Bronchial epithelial cell (primary cell): ENCODE measurements at places on chromosomes 7 and 10. TPM values are rescaled to one million over a fixed set of nuclear protein-coding genes. Genes with fewer than 3 reads are reported as not detected.

- peak; percentile 68 for DNase-seq
These were observed 161.2 kb downstream of the PCLO start for GRCh38 chr7:83001362-83002040.

DNA sequence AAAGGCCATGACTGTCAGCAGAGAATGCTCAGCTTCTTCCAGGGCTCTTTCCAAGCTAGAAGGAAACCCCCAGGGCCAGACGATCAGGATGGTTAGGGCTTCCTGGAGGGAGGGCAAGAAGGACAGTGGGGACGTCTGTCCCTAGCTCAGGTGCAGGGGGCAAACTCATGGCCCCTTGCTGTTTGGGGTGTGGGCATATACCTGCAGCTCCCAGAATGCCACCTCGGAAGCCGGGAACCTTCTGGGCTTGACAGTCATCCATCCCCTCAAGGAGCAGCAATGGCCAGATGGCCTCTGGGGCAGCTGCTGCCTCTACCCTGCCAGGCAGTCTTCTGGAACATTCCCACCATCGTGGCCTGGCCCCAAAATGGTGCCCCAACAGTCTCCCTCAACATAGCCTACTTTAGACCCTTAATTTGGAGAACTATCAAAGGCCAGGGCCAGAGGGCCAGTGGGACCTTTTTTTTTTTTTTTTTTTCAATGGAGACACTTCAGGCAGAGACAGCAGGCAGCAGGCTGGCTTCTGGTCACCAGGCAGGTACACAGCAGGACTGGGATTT lies 40.2 kb upstream of the ZMIZ1 start:
- no peak for DNase-seq

DNA sequence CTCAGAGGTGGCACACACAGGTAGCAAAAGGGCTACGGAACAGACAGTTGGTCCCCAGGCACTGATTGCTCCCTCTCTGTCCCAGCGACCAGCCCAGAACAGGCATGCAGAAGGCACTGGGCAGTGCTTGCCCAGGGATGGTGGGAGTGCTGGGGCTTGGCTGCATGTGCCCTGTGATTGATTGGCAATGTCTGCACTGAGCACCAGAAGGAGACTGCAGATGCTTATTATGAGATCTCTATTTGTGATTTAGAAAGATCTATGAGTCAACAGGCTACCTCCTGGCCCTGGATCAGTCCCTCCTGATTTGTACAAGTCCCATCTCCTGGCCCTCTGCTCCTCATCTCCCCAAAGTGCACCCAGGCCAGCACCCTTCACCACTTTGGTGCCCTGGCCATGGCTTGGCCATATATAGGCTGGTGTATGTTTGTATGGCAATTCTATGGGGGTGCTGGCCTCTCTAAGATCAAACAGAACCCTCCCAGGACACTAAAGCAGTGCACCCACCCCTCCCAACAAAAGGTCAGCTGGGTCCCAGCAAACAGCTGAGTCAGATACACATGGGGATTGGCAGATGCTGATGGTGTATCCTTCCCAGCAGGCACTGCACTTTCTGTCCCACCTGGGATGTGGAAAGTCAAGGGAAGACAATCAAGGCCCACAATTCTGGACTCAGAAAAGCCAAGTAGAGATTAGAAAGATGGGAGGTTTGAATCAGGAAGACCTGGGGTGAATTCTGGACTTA lies 30.9 kb downstream of the CAMK2B start:
- no peak for DNase-seq

The FAM24B gene
- 7.9 and 11.1 TPM in 2 replicates for total RNA-seq

DNA sequence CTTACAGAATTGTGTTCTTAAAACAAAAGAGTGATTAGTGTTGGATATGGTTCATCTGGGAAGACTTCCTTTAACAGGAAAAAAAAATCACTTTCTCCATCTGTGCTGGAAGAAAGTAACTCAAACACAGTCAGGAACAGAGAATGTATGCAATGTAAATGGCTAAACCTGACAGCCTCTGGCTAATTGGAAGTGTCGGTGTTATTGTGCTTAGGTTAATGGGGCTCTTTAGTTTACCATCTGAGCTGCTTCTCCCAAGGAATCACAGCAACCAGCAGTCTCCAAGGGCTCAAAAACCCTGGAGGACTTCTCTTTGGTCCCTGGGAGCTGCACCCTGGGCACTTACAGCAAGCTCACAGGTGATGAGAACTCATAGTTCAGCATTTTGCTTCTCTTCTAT lies 724.5 kb downstream of the LRMDA start:
- DNase-seq, result no peak

GRCh38 chr10:71394926-71395562 lies 1.7 kb upstream of the CDH23 start:
- DNase-seq, result no peak

The MRLN gene
- not detected in 2 replicates for total RNA-seq

The SGCE gene
- 20.0 and 23.0 TPM in 2 replicates for total RNA-seq

- DNase-seq, result peak; percentile 75
These were observed 20.9 kb upstream of the KLF6 start for GRCh38 chr10:3805791-3806461.

The UCMA gene
- total RNA-seq, result not detected in 2 replicates

The FAM25A gene
- 4.7 and 30.6 TPM in 2 replicates for total RNA-seq

The SPRN gene
- total RNA-seq, result not detected in 2 replicates

- no peak for DNase-seq
These were observed 5.6 kb upstream of the PCGF5 start for GRCh38 chr10:91214911-91215310.

The EN2 gene
- not detected in 2 replicates for total RNA-seq

GRCh38 chr10:7133278-7133677 lies 277.6 kb downstream of the SFMBT2 start:
- DNase-seq, result no peak

The PAX4 gene
- total RNA-seq, result not detected in 2 replicates

- no peak for DNase-seq
These were observed 75.7 kb downstream of the XRCC2 start for GRCh38 chr7:152600266-152600665.

DNA sequence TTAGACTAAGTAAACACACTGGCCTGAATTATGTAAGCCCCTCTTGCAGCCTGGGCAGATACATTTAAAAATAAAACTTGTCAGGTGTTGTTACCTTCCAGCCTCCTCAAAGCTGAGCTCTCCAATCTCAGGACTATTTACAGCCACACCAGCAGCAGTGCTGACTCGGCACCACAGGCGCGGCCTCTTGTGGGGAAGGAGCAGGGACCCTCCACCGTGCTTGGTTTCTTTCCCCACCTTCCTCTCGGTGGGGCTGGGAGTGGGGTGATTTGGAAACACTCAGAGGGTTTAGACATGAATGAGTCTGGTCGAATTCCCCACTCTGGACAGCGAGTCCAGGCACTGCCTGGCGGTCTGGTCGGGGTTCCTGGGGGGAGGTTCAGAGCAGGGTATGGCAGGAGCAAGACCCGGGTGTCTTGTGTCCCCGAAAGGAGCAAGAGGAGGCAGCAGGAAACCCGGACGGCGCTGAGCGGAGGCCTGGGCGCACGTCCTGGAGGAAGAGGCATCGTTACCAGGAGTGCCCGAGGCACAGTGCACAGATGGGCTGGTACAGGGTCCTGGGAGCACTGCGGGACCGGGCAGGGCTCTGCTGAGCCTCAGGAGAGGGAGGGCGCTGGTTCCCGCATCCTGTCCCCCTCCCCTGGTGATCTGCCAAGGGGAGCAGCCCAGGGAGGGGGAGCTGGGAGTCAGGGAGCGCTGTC lies 29.2 kb upstream of the CFAP46 start:
- DNase-seq, result no peak

- peak; percentile 72 for DNase-seq
These were observed 151.6 kb downstream of the KIAA1217 start for GRCh38 chr10:24360282-24361127.

DNA sequence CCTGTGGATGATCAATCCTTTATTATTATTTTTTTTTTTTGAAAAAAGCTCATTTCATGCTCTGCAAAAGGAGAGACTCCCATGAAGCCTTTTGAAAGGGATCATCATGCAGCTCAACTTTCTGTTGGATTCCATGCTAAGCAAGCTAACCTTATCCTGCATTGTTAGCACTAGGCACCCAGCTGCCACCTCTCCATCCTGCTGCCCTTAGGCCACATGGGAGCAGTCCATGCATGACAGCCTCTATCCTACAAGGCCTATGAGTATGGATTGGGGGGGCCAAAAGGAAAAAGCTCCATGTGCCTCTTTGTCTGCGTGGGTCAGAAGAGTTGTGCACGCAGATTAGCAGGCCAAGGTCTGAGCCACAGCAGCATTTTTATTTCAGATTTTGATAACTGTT lies 19.2 kb downstream of the SMNDC1 start:
- no peak for DNase-seq

- no peak for DNase-seq
These were observed 9.2 kb upstream of the RP9 start for GRCh38 chr7:33118383-33118782.

DNA sequence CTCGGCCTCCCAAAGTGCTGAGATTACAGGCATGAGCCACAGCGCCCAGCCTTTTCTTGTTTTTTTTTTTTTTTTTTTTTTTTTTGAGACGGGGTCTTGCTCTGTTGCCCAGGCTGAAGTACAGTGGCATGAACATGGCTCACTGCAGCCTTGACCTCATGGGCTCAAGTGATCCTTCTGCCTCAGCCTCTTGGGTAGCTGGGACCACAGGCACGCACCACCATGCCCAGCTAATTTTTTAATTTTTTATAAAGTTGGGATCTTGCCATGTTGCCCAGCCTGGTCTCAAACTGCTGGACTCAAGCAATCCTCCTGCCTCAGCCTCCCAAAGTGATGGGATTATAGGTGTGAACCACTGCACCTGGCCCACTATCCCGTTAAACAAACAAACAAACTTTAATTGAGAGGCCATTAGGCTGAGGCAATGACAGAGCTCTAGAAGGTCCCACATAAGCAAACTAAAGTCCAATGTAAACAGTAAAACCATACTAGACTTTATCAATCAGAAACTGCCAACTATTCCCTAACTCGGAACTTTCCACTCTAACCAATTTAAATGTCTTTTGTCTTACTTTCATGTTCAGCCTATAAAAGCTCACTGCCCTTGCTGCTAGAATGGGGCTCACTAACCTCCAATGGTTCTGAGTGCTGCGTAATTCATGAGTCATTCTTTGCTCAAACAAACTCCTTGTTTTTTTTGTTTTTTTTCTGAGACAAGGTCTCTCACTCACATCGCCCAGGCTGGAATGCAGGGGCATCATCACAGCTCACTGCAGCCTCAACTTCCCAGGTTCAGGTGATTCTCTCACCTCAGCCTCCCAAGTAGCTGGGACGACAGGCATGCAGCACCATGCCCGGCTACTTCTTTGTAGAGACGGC lies 1.9 kb downstream of the DHX32 start:
- DNase-seq, result peak; percentile 97

- DNase-seq, result no peak
These were observed 170.4 kb downstream of the BMPER start for GRCh38 chr7:34075523-34076370.

DNA sequence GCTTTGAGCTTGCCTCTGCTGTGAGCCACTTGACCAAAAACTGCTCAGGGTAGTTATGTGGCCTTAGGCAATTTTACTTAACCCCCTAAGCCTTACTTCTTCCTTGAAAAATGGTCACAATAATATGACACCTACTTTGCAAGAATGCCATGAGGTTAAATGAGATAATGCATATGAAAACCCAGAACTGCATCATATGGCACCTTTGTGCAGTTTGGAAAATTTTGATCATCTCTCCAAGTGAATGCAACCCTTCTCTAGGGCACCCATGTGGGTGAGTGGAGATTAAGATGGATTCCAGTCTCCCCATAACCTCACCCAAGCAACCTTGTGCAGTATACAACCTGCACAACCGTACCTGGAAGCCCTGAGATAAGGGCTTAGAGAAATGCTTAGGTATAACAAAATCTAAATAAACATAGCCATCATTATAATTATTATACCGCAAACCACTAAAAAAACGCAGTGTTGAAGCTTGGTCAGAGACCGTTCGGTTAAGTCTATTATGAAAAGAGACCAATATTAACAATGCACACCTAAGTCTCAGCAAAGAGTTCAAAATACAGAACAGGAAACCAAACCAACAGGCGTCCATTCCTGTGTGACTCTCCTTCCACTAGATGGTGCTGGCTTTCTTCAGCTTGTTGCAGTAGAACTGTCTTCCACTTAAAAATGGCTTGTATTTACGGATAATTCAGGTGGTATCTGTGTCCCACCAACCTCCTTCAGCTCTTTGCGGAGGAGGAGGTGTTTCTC lies 21.0 kb upstream of the ASB15 start:
- DNase-seq, result peak; percentile 55

DNA sequence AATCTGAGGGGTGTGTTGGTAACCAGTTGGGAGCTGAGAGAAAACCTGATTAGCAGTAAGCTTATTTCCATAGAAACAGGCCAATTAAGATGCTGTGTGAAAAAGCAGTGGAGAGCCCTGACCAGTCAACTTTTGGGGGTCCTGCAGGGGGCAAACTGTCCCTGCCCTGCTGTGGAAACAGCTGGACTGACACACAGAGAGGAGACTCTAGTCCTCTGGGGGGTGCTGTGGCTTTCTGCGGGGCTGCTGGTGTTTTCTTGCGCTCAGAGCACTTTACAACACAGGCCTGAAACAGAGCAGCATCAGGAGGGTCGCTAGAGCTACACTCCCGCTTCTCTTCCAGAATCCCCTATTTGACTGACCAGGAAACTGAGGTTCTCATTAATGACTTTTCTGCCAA lies 546.9 kb upstream of the GALNT17 start:
- no peak for DNase-seq

The ANKRD2 gene
- 0.26 TPM in 2 replicates for total RNA-seq

The PLXNA4 gene
- under 0.01 TPM in 2 replicates for total RNA-seq

DNA sequence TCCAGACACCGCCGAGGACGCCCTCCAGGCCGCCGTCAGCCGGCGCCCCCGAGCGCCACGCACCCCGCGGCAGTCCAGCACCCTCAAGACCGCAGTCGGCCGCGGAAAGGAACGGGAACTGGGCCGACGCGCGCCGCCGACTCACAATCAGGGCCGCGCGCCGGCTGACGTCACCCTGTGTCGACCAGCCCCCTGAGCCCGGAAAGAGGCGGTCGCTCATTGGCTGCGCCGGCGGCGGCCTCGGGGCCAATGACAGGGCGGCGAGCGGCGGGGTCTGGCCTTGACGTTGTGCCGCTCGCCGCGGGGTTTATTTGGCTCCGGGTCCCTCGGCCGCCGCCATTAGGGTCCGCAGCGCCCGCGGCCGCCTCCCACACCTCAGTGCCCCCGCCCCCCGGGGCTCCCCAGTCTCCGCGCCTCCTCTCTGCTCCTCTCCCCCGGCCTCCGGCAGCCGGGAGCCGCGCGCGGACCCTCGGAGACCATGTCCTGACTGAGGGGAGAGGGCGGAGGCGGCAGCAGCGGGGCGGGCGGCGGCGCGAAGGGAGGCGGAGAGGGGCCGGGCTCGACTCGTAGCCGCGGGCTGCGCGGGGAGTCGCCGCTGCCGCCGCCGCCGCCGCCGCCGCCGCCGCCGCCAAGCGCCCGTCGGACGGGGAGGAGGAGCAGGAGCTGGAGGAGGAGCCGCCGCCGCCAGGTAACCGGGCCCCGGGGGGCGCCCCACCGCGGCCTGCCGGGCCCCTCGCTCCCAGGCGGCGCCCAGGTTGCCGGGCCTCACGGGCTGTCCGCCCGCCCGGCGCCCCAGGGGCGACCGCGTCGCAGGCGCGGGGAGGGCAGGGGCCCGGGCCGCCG lies 25.1 kb upstream of the ZRANB1 start:
- DNase-seq, result peak; percentile 79

GRCh38 chr10:51574248-51575048 lies 124.9 kb downstream of the CSTF2T start:
- no peak for DNase-seq

The C10orf62 gene
- under 0.01 TPM in 1 of 2 replicates, not detected in the other for total RNA-seq

The IL2RA gene
- not detected in 2 replicates for total RNA-seq

- DNase-seq, result no peak
These were observed 20.5 kb downstream of the PIP4K2A start for GRCh38 chr10:22693860-22694259.

The FZD8 gene
- 5.2 and 6.8 TPM in 2 replicates for total RNA-seq

- no peak for DNase-seq
These were observed 23.1 kb downstream of the SKIDA1 start for GRCh38 chr10:21502348-21502740.

- DNase-seq, result no peak
These were observed 42.2 kb upstream of the PFKP start for GRCh38 chr10:3025026-3025683.
